ENCODE measurements at places on chromosomes 3 and 15. TPM values are rescaled to one million over a fixed set of nuclear protein-coding genes. Genes with fewer than 3 reads are reported as not detected.

GRCh38 chr15:34335176-34336032 is 2.2 kb downstream of the SLC12A6 start:
- no peak for DNase-seq

DNA sequence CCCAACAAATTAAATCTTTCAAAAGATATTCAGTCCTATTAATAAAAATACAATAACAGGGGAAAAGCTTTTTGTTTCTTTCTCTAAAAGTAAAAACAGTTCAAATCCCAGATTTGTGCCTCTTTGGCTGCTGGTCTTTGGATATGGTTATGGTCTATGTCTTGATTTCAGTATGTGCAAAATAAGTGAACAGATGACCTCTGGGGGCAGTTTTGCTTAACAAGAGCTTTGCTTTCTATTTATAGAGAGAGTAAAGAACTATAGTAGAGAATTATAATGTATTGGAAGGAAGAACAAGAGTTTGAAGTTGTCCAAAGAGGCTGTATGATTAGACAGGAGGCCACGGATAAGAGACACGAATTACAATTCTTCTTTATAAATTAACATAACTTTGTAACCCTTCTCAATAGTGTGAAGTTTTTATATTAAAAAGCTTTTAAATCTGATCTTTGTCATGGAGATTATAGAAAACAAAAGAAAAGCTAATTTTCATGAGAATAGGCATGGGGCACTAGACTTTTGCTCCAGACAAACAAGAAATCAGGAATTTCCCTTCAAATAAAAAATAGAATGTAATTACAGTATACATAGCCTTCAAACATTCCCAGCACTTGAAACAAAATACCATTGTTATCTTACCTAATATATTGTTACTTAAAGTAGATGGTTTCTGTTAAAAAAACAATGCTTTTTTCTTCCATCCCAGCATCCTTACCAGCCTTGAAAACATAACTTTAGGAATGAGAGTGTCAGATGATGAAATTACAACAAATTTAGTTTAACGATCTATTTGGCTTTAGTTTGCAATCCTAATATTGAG is 432.7 kb upstream of the ARHGEF26 start:
- DNase-seq, result no peak

DNA sequence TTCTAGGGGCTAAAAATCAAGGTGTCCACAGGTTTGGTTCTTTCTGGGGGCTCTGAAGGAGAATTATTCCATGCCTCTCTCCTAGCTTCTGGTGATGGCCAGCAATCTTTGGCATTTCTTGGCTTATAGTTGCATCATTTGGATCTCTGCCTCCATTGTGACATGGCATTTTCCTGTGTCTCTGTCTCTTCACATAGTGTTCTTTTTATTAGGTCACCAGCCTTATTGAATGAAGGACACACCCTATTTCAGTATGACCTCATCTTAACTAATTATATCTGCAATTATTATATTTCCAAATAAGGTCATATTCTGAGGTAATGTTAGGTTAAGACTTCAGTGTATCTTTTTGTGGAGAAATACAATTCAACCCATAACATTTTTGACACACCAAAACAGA is 3.2 kb upstream of the GBE1 start:
- no peak for DNase-seq

DNA sequence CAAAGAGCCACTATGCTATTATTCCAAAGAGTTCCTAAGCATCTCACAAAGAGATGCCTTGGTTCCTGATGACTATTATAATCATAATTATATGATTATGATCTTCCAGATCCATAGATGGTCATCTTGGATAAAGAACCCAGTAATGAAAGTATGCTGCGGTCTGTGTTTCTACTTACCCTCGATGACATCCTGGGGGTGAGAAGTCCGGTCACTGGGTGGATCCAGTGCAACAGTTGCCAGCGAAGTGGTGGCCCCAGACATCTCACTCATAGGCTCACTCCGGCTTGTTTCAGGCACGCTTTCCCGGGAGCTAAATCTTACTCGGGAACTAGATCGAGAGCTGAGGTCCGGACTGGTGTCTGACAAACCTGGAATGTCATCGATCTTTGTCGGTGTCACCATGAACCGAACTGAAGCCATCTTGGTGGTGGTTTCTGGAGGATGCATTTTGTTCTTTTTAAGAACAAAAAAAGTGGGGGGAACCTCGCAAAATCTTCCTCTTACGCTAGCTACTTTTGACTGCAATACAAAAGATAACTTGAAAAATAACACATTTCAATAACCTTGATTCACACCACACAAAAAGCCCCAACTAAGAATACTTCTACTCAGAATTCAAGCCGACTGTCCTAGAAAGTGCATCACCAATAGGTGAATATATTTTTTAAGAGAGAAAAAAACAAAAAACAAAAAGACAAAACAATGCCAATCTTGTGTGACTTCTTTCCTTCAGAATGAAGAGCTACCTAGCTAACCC is 1.2 kb downstream of the SLC12A6 start:
- no peak for DNase-seq

ACSBG1 gene
- total RNA-seq, result not detected

- DNase-seq, result no peak
Measured at GRCh38 chr15:92595506-92596381, 59.8 kb downstream of the FAM174B start.

GRCh38 chr3:126111566-126112475 is 27.9 kb upstream of the SLC41A3 start:
- peak; percentile 4 for DNase-seq

CACNA1D gene
- total RNA-seq, result 0.43 TPM

DNA sequence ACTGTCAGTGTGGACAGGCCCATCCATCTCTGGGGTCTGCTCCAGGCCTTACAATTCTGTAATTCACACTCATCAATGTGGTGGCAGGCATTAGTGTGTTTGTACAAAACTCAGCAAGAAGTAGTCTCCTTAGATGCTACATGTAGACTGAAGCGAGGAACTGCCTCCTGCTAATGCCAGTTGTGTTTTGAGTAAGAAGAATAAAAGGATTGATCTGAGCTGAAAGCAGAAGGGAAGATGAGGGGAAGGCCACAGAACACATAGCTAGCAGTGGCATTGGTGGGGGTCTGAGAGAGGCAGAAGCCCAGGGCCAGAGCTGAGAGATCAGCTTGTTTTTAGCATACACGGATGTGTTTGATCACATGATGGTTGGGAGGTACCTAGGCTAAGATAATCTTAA is 144.1 kb downstream of the TIGIT start:
- DNase-seq, result no peak

PLSCR4 gene
- 87.2 TPM for total RNA-seq

DNA sequence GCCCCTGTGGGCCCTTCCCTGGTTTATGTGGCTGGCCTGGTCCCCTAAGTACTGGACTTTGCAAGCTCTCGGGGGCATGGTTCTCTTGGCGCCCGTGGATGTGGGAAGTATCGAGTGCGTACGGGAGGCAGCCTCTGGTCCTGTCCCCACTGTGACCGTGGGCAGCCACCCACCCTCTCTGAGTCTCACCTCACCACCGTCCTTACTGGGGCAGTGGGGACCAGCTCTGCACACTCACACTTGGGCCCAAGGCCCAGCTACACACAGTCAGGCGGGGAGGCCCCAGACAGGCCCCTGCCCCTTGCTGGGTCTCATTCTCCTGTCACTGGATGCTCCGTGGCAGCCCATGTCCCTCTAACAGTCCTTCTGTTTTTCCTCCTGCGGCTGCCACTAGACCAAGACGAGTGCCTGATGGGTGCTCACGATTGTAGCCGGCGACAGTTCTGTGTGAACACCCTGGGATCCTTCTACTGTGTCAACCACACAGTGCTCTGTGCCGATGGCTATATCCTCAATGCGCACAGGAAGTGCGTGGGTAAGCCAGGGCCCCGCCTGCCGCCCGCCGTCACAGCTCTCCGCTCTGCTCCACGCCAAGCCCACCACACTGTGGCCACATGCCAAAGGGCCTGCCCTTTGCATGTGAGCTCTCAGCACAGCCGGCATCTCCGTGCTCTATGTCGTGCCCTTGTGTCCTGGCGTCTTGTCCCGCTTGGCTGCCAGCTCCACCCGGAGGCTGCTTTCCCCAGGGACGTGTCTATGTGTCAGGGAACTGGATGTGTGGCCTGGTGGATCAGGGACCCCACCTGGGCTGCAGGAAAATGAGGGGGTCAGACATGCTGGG is 72.7 kb downstream of the FBLN2 start:
- DNase-seq, result no peak

- no peak for DNase-seq
Measured at GRCh38 chr3:159356606-159357005, 554.8 kb downstream of the MFSD1 start.

GRCh38 chr3:170740726-170741591 is 129.0 kb downstream of the RPL22L1 start:
- DNase-seq, result peak; percentile 75

DNA sequence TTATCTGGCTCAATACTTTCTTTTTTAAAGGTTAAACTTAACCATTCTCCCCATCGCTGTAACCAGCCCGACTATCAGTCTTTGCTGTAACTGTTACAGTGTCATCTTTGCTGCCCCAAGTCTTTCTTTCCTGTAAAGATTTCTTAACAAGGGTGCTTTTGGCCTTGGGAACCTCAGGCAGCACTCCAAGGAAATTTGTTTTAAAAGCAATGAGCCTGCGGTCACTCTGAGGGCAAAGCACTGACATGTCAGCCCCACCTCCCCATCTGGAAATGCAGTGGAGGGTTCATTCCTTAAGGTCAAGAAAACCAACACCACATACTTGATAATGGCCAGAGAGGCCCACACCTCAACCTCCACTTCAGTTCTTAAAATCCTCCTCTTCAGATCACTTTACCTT is 3.2 kb downstream of the TRANK1 start:
- no peak for DNase-seq

FGD5 gene
- 112 TPM for total RNA-seq

PCOLCE2 gene
- total RNA-seq, result 58.1 TPM

DNA sequence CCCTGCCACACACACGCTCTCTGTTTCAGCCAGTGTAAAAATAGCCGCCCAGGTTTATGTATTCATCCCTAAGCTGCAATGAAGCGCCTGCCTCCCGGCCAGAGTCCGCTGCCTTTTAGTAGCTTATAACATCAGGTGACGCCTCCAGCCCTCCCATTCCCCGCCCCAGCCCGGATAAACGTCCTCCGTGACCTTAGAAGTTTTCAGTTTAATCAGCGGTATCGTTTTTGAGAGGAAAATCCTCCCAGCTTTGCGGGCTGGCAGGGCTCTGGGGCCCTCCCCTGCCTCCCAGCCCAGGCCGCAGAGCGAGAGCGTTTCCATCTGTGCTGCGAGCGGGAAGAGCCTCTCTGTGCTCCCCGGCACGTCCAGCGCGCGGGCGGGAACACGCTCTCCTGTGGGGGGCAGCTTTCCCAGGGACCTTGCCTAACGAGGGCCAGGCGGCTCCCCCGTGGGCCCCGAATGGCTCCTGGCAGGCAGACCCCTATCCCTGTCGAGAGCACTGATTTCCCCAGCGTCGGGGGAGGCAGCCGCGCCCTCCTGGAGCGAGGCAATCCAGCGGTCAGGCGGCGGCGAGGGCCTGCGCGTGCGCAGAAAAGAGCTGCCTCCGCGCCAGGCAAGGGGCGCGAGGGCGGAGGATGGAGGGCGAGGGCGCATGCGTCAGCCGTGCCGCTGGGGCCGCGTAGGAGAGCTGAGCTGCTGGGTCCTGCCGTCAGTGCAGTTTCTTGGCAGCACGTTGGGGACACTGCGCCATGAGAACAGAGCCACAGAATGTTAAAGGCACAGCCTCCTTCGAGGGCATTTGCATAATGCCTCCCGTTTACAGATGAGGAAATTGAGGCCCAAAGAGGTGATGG is 71.1 kb downstream of the CCNL1 start:
- DNase-seq, result peak; percentile 98

- no peak for DNase-seq
Measured at GRCh38 chr15:58678683-58679082, 70.8 kb downstream of the ADAM10 start.

SPATA16 gene
- not detected for total RNA-seq

DNA sequence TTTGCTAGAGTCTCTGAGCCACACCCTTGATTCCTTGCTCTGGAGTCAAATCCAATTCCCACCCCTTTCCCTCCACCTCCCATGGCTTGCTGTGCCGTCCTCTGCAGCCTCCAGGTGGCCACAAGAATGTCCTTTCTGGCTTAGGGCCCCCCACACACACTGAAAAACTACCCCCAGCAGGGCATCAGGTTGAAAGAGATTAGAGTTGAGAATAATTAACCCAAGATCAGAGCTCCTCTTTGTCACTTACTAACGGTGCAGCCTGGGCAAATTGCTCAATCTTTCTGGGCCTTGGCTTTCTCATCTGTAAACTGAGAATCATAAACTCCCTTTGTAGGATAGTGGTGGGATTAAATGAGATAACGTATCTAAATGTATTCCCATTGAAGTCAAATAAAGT is 78.5 kb downstream of the MRPL46 start:
- DNase-seq, result no peak

DNA sequence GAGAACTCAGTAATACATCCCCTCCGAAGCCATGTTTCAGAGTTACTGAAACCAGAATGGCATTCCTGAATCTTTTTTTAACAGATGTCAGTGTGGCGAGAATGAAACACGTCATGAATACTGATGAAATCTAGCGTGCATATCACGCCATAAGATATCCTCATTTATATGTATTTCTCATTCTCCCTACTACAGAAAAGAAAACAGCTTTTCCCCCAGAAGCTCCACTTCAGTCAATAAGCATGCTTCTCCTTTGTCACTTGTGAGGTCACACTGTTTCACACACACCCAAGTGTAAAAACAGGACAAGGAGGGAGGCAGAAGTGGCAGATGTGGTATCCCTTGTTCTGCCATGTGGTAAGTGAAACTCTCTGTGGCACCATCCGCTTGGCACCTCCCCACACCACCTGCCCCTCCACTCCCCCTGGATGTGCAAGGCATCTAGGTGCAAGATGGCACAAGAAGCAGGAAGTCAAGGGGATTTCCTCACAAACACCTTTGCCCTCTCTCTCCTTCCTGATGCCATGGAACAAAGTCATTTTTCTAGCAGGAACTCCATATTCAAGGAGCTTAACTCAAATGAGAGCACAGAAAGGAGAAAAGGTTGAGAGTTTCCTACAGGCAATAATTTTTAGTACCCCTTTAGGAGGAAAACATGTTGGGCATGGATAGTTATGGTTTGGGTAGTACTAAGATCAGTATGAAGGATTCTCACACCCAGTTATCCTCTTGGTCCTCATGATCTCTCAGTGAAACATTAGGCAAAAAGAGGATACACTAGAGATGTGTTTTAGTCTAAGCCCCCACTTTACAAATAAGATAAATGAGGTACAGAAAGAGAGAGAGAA is 47.5 kb upstream of the FRMD4B start:
- DNase-seq, result no peak

GRCh38 chr15:58602823-58603222 is 146.7 kb downstream of the ADAM10 start:
- DNase-seq, result no peak

GRCh38 chr3:176208283-176208682 is 989.0 kb downstream of the TBL1XR1 start:
- no peak for DNase-seq

All from ascending aorta (tissue), 2 donors.